Caki2 (cell line): ENCODE measurements at places on chromosomes 3 and 15. TPM values are rescaled to one million over a fixed set of nuclear protein-coding genes. Genes with fewer than 3 reads are reported as not detected.

DNA sequence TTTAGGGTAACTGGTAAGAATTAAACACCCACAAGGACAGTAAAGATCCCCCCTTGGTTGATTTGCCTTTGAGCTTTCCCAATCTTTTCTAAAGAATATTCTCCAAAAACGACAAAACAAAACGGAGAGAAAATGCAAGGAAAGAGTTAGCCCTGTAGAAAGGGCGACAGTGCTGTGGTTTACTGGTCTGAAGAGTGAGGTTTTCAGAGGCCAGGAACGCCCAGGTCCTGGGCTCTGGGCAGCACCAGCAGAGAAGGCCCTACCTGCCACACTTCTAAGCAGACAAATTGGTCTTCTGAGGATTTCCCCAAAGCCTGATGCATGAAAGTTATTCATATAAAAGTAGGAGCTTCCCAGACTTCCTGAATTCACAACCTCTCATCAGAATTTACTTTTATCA is 119.3 kb downstream of the KCNMB2 start:
- DNase-seq = no peak

DNA sequence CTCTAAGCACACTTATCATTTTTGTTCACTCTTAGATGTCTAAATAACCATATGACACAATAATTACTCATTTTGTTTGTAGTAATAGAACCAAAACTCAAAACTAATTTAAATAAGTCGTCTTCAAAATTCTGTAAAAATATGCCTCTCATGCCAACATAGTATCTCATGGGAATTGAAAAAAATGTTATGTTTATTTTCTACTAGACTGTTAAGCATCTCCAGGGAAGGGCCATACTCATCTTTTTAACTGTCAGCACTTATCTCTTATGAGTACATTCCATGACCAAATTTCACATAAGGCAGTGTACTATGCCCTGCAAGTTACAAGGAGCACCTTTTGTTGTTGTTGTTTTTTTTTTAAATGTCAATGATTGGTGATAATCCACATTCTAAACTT is 18.3 kb upstream of the USF3 start:
- no peak for DNase-seq

GRCh38 chr3:46406788-46407611 is at the start of the genes CCR5AS and CCRL2:
Gene CCR5AS, minus strand, starts transcription at chr3:46407066.
Gene CCRL2, plus strand, starts transcription at chr3:46407259. Its CDS starts 821 bp downstream, at chr3:46408080.
- DNase-seq = no peak

GRCh38 chr15:79960502-79961212 is 10.3 kb downstream of the BCL2A1 start:
- DNase-seq = no peak

The VPS33B gene
- total RNA-seq = 22.4 and 44.7 TPM in 2 replicates
